ENCODE measurements at places on chromosomes 3 and 15.
A peak's percentile ranks its signal among the peaks of the same experiment; 100 is the strongest.

- peak; percentile 24 for DNase-seq
These were observed 397.6 kb downstream of the FOXP1 start for GRCh38 chr3:71185733-71186455.

DNA sequence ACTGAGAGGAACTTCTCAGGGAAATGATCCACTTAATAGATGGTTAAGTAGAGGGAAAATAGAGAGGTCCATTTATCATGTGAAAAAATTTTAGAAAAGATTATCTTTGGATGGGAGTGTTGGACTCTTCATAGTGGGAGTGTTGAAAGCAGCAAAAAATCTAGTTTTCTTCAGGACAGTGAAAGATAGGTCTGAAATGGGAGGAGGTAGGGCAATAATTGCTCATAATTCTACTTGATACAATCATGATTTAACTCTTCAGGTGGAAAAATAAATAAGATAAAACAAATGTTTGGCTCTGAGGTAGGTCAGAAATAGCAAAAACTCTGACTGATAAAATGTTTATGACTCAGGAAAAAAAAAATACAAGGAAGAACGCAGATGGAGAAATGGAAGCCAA is 144.1 kb upstream of the DPH6 start:
- DNase-seq = no peak

DNA sequence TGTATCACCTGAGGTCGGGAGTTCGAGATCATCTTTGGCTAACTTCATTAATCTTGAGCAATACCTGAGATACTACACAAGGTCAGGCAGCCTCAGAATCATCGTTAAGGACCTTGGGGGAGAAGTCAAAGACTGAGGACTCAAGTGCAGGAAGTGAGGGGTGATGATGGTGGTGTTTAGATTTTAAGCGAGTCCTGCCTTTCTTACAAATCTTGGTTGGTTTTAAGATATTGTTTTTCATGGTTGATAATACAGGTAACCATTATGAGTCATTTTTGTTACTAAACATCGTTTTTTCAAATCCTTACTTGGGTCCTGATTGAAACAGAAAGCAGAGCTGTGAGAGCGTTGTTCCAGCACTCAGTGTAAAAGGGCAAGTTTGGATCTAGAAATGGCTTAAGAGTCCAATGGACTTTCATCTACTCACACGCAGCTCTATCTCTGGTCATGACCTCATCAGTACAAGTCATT is 4.1 kb downstream of the RASGRP1 start:
- peak; percentile 22 for DNase-seq

- no peak for DNase-seq
These were observed 290.8 kb downstream of the EPHB1 start for GRCh38 chr3:135085652-135086436.

DNA sequence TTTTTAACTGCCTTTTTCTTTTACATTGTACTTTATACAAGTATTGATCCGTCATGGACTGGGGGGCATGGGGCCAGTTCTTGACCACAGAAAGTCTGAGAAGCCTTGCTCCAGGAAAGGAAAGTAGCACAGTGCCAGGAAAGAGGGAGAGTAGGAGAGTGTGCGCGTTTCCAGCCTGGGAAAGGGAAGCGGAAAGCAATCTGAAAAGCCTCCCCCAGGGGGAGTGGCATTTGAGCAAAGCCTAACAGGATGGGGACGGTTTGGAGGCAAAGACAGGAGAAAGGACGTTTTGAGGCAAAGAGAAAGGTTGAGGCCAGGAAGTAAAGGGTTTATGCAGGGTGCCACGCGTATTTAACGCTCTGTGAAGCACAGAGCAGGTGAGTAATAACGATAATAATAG is 116.9 kb downstream of the RORA start:
- DNase-seq = no peak

DNA sequence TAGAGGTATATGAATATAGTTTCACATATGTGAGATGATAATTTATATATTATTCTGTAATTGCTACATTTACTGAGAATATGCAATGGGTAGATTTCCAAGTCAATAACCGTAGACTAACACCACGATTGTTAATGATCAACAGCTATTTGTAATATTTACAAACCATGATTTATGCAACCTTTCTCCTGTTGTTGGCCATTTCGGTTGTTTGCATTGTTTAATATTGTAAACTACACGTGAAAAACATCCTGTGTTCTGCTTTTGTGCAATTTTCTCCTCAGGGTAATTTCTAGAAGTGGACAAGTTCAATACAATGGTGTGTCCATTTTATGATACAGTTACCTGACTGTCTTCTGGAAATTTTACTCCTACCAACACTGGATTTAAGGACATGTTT is 29.3 kb upstream of the RAB11A start:
- DNase-seq = no peak

GRCh38 chr3:59433546-59433945 is 383.7 kb upstream of the CFAP20DC start:
- no peak for DNase-seq

GRCh38 chr3:38297537-38297936 is 15.4 kb downstream of the SLC22A14 start:
- DNase-seq = no peak

DNA sequence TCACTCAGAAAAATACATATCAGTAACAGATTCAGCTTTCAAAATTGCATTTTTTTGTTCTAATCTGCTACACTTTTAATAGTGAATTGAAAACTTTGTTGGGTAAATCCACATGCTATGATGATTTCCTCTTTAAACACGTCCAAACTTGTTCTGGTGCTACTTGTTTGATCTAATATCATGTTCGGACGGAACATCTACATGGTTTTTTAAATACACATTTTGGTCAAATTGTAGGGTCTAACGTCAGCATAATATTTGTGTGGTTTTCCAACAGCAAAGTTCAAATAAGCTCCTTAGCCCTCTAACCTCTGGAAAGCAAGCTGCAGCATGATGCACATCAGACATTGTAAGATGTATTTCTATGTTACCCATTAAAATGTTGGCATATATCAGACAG is 98.5 kb upstream of the OSTN start:
- DNase-seq = no peak
